ENCODE measurements at places on chromosomes 7 and 10.

DNA sequence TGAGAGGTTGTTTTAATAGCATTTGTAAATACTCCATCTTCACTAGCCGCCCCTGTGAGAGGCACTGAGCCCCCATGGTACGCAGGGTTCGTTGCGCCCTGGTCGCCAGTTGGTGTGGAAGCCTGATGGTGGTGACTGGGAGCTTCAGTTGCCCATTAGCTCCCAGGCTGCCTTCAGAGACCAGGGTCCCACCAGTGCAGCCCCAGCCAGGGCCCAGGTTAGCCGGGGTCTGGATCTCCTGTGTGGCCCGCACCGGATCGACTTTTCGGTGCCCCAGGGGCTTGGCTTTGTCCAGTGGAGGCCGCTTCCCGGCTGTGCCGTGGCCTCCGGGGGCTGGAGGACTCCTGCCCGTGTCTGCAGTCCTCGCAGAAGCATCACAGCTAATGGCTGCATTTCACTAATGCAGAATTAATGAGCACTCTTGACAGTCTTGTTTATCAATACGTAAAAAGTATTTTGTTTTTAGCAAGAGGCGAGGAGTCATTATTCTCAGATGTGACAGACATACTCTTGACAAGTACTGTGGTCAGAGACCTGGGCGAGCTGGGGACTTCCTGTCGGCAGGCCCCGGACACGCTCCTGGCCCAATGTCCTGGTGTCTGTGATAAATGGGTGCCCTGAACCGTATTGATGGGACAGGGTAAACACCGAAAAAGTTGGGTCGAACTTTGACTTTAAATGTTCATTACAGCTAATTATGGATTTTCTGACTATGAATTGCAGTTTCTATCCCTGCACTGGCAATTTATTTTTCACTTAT, 99.8 kb downstream of the NKX6-2 start:
- no peak for DNase-seq

GRCh38 chr7:124188576-124188975, 155.7 kb upstream of the TMEM229A start:
- DNase-seq, result no peak

DNA sequence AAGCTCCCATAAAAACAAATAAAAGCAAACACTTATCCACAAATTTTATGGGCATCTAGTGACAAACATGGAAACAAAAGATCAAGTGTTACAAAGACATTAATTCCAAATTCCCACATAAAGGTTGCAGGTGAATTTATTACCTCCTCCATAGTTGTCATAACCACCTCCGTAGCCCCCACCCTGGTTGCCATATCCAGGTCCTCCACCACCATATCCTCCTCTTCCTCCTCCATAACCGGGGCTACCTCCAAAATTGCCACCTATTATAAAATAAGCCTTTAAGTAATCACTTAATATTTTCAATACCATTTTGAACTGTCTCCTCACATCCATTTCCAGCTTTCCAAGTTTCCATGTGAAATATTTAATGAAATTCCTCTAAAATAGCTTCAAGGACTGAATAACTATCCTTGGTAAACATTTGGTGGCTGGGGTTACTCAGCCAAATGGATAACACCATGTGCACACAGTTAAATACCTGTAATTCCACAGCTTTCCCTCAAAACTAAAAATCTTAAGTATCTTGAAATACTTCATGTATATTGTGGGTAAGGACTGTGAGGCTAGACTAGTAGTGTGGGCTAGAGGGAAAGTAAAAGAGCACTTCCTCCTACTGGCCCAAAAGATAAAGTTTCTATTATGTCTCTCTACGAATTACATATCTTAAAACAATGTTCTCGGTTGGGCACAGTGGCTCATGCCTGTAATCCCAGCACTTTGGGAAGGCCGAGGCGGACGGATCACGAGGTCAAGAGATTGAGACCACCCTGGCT, 6.9 kb downstream of the HNRNPA2B1 start:
- no peak for DNase-seq

DNA sequence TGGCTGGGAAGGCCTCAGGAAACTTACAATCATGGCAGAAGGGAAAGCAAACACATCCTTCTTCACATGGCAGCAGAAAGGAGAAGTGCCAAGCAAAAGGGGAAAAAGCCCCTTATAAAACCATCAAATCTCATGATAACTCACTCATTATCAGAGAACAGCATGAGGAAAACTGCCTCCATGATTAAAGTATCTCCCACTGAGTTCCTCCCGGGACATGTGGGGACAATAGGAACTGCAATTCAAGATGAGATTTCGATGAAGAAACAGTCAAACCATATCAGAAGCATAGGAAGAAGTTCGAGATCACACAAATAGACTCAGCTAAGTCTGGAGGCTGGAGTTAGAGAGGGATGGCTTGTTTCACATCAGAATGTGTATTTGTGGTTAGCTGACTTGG, 869.4 kb upstream of the PHF14 start:
- no peak for DNase-seq

- no peak for DNase-seq
Measured at GRCh38 chr10:64733980-64734379, 1212.8 kb downstream of the REEP3 start.

GRCh38 chr10:9209105-9209798, 1154.8 kb downstream of the GATA3 start:
- peak; percentile 31 for DNase-seq

DNA sequence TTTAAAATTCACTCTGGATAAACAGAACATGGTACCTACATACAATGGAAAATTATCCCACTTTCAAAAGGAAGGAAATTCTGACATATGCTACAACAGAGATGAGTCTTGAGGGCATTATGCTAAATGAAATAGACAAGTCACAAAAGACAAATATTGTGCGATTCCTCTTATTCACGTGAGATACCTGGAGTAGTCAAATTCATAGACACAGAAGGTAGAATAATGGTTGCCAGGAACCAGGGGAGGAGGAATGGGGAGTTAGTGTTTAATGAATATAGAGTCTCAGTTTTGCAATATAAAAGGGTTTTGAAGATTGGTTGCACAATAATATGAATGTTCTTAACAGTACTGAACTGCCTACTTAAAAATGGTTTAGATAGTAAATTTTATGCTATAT, 69.8 kb upstream of the WAC start:
- DNase-seq, result no peak

- DNase-seq, result no peak
Measured at GRCh38 chr7:148402159-148402558, 188.4 kb upstream of the C7orf33 start.

GRCh38 chr10:46240684-46241565, 45.9 kb upstream of the ANTXRL start:
- no peak for DNase-seq

GRCh38 chr7:158683541-158683940, 21.1 kb downstream of the NCAPG2 start:
- DNase-seq, result no peak

DNA sequence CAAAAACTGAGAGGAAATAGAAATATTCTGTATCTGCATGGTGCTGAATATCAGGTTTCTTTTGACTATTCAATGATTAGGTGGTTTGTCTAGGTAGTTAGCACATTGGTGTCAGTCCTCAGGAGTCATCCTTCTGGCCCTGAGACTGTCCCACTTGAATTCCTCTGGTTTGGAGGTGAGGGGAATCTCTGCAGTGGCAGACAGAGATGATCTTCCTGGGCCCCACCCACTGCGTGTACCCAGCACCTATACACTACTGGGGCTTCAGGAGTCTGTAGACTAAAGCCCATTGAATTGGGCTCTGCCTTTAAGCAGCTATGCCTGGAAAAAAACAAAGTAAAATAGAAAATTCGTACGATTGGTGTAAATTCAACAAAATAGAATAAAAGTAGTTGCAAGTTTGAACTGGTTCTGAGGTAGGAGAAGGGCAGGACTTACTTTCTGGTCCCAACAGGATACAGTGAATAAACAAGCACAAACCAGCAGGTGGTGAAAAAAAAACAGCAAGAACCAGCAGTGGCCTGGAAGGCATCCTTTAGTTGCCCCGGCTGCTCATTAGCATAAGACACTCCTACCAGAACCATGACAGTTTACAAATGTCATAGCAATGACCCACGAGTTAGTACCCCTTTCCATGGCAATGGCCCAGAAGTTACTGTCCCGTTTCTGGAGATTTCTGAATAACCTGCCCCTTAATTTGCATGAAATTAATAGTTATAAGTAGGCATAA, 1.7 kb downstream of the LIPM start:
- no peak for DNase-seq

DNA sequence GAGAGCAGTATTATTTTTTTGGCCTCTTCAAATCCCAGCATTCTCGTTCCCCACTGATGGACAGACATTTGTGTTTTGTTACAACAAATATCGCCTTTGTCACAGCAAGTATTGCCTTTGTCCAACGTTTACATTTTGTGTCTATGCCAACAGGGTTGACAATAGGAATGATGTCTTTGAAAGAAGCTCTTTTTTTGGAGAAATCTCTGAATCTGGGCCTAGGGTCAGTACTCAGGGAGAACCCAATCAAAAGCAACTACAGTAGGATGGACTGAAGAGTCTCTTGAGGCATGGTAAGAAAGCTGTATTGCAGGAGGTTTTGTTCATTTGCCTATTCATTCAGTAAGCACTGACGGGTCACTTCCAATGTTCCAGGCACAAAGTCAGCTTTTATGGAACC, 57.7 kb upstream of the KLF14 start:
- no peak for DNase-seq

DNA sequence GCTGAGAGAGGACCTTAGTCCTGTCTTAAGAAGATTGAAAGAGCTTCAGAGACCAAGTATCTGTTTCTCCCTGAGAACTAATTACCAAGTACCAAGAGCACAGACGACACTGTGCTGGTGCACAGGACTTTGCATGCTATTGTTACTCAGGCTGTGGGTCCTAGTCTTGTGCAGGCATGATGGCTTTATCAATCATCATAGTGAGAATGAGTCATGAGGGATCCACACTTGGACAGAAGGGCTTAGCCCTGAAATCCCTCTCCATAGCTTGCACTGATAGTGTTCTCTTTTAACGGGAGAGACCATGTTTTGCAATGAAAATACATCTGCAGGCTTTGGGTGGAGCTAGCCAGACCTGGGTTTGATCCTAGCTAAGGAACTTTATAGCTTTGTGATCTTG, 93.3 kb downstream of the SORCS3 start:
- DNase-seq, result no peak

GRCh38 chr7:157547611-157548010, 210.8 kb downstream of the DNAJB6 start:
- DNase-seq, result no peak

GRCh38 chr10:128000471-128001362, 93.8 kb downstream of the PTPRE start:
- no peak for DNase-seq

DNA sequence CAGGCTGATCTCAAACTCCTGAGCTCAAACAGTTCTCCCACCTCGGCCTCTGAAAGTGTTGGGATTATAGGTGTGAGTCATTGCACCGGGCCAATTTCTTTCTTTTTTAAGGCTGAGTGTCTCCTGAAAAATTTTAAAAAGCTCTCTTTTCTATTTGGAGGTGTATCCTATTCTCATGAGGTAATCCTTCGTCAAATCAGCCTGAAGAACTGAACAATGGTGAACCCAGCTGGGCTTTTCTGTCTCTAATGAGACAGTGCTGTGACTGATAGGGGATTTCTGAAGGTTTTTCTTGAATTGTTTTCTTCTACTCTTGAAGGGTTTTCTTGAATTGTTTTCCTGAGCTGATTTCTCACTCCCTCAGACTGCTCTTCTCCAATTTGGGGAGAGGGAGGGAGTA, 30.9 kb upstream of the CALU start:
- no peak for DNase-seq

GRCh38 chr10:125811251-125811650, 11.8 kb downstream of the UROS start:
- DNase-seq, result no peak

DNA sequence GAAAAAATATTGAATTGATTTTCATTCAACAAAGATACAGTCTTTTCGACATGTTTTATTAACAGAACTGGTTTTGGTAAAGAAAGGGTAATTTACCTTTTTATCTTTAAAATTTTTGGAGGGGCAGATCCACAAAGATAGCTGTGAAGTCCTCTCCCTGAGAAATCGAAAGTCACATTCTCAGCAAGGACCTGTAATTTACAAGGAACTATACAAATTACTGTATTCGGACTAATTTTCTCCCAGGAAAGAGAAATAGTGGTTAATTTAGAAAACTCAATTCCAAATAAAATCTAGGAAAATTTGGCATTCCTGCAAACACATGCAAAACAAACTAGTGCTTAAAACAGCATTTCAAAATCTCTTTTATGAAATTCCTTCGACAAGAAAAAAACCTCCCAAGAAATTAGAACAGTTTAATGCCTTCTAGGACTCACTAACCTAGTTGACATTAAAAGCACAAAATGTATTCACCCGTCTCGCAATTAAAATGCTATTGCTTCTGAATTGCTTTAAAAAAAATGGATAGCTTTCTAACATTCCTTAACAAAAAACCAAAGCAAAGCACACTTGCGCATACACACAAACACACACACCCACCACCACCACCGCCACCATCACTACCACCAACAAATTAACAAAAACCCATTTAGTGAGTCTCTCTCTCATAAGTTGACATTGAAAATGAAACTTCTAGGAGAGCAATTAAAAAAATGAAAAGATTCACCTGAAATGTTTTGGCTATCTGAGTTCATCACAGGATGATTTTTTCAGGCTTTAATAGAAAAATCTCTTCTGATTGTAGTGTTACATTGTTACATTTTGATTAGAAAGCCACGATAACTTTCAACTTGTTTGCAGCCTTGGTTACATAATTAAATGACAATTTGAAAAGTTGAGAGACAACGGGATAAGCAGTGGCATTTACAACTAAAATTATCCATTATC, 4.0 kb upstream of the NKX2-3 start:
- DNase-seq, result no peak

GRCh38 chr7:20395104-20395503, 64.4 kb downstream of the ITGB8 start:
- no peak for DNase-seq

GRCh38 chr7:21367537-21367936, 60.3 kb upstream of the SP4 start:
- DNase-seq, result no peak

- no peak for DNase-seq
Measured at GRCh38 chr7:16203065-16203464, 218.3 kb downstream of the CRPPA start.

DNA sequence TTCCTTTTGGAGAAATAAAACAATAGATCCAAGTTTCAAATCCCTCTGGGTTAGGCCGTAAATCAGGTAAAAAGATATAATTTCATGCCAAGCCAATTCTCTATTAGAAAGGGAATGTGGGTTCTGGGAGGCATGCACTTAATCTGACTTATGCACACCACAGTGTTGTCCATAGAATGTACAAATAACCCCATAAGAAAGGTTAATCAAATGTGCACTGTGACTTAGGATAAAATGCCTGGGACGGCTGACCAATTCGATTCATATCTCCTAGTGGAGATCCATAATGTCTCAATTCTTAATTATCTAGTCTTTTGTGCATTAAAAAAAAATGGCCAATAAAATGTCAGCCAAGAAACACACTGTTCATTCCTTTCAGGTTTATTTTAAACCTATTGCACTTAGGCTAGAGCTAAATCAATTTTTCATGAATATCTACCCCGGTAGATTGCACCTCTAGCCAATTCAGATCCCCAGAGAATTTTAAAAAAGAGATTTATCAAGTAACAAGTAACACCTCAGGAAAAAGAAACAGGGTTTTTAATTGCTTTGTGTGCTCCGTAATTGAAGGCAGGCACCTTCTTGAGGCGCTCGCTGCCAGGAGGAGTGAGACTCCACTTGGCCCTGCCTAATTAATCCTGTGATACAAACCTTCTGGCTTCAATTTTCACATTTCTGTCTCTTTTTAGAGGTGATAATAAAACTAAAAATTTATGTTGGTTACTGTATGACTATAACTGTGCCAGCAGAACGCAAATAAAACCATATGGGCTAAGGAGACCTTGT, 265.1 kb downstream of the ETV1 start:
- DNase-seq, result no peak

Data from germinal center (tissue), 1 donor.